ENCODE measurements at places on chromosomes 1 and 21.
A peak's percentile ranks its signal among the peaks of the same experiment; 100 is the strongest.

DNA sequence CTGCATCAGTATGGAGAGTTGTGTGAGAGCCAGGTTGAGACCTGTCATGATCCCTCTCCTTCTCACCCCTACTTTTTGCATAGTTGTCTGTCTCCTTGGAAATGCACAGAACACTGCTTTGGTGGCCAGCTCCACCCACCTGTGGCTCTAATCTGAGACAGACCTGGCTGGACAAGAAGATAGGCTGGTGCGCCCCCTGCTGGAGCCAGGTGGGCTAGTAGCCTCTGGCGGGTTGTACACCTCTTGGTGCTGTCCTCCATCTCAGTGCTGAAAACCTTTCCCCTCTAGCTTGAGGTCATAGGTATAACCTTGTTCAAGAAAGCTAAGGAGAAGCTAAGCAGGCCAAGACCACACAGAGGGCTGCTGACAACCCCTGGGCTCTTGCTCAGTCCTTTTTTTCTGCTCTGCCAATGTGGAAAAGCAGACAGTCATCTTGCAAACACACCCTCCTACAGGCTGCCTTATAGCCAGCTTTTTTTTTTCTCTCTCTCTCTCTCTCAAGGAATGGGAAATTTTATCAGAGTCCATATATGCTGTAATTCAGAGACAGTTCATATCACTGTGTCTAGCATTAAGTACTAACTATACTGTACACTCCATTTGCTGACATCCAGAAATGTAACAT, 58.8 kb upstream of the SPATA6 start:
- peak; percentile 10 for DNase-seq

GRCh38 chr1:11279152-11279551, 6.2 kb downstream of the UBIAD1 start:
- DNase-seq, result no peak

GRCh38 chr1:193176113-193176512, 10.3 kb downstream of the B3GALT2 start:
- DNase-seq, result no peak

DNA sequence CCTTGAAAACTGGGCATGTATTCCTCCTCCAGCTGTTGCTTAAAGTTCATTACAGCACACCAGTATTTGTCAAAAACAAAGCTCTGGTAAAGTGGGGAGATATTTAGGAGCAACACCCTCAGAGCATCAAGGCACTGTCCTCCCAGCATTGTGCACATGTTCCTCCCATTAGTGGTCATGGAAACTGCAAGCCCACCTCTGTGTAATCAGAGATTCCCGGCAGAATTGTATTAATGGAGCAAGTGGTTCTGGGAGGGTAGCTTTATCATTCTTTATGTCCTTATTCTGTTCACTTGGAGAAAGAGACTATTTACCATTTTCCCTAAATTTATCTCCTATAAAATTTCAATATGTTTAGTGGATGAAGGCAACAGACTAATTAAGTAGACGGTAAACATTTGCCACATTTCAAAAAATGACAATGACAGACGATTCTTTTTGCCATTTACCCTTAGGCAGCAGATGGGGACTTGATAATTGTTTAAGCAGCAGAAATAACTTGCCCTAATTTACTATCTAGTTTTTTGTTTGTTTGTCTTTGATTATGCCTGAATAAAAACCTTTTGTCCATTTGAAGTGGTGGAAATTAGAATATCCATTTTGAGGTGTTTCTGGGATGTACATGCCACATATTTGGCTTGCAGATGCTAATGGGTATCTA, 289.6 kb upstream of the ST6GALNAC5 start:
- DNase-seq, result no peak

DNA sequence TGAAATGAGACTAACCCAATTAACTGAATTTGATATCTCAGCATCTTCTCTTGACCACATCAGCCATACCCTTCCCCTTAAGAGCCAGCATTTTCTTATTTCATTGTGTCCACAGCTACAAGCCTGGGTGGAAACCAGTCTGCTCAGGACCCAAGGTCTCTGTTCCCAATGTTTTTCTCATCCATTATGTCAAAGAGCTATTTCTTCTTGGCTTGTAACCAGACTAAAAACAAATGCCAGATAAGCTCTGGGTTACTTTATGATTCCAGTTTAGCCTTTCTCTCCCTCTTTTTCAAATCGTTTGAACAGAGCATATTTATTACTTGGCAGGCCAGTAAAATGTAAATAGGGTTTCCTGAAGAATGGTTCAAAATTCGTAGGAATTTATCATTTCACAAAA, 109.3 kb upstream of the SPATA6 start:
- DNase-seq, result no peak

DNA sequence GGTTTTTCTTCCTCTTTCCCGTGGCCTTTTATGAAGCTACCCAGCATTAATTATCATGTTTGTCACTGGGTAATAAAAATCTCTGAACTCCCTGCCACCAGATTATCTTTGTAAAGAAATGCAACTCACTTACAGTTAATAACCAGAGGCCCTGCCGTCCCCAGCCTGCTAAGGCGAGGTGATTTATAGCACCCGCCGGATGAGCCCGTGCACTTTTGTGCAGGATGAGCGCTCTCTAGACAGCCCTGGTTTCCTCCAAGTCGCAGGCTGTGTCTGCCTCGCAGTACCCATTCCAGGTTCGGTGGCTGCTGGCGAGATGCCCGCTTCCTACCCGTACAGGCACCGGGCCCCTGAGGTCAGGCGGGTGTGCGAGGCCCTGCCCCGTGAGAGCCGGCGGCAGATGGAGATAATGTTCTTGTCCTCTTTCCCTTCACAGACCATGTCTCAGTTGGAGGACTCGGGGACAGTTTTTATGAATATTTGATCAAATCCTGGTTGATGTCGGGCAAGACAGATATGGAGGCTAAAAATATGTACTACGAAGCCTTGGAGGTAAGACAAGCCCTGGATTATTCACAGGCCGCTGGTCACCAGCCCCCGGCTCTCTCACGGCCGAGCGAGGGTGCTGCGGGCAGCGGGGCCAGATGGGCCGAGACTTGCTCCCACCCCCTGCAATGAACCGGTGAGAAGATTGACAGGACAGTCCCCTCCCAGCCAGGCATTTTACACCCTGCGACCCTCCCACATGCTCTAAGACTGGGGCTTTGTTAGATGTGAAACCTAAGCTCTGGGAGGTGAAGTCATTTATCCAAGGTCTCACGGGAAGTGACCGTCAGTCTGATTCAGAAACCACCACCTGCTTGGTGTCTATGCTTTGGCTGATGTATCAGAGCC, 28.5 kb upstream of the SELENON start:
- peak; percentile 37 for DNase-seq

- peak; percentile 25 for DNase-seq
These were observed 156.7 kb downstream of the BRINP3 start for GRCh38 chr1:190320952-190321351.

GRCh38 chr1:171310661-171311087, 3.3 kb upstream of the FMO4 start:
- no peak for DNase-seq

GRCh38 chr1:182330303-182330702, 61.3 kb downstream of the GLUL start:
- DNase-seq, result no peak

- no peak for DNase-seq
These were observed 217.8 kb downstream of the DAB1 start for GRCh38 chr1:57206038-57206437.

- DNase-seq, result no peak
These were observed 5.1 kb downstream of the PMF1 start for GRCh38 chr1:156217871-156218270.

- no peak for DNase-seq
These were observed 28.7 kb upstream of the EIF4G3 start for GRCh38 chr1:21205416-21205815.

- peak; percentile 27 for DNase-seq
These were observed 917.6 kb downstream of the NCAM2 start for GRCh38 chr21:21915816-21916215.

DNA sequence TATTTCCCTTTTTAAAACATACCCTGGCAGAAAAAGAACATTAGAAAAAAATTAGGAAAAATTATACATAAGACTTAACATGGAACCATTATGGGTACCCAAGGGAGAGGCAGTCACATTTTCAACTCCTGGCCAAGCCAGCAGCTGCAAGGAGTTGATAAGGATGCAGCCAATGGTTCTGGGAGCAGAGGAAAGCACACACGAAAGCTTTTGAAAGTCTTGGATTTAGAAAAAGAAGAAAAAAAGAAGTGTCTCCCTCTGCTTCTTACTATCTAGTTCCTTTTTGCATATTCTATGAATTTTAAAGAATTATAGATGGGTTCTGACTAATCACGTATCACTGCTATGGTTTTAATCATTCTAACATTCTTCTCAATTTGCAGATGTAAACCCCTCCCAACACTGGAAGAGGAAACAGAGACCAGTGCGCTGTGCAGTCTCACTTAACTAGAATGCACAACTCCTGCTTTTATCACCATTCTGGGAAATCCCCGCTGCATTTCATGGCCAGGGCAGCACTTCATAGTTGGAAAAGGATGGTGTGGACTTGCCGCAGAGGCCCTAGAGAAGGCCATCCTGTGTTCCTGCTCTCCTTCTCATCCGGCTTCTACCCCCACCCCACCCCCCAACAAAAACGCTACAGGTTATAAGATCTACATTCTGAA, 2.7 kb upstream of the CD58 start:
- no peak for DNase-seq

DNA sequence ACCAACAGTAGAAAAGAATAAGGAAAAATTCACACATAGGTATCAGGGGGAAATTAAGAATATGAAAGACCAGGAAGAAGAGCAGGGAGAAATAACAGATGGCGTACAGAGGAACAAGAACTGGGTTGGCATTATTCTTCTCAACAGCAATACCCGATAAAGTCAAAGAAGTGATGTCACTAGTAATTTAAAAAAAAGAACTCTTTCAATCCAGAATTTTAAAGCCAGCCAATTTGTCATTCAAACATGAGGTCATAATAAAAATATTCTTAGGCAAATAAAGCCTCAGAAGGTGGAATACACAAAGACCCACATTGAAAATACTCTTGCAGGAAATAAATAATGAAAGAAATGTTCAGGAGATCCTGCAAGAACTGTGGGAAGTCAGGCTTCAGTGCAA, 8.8 kb downstream of the NCMAP start:
- no peak for DNase-seq

GRCh38 chr1:1197551-1198422, 8.6 kb downstream of the TNFRSF18 start:
- DNase-seq, result no peak

DNA sequence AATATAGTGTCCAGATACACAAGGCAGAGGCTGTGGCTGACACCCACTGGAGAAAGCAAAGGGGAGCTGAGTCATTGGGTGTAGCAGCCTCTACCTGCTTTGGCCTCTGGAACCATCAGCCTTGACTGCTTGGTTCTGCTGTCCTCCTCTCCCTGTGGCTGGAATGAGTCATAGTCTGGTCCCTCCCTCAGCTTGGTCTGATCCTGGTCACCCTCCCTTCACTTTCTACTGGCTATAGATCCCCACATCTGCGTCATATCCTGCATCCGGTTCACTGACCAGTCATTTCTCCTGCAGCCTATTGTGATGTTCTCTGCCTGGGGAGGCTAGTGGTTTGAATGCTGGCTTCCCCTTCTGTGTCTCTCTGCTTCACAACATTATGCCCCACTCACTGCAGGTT, 372.8 kb upstream of the DAB1 start:
- DNase-seq, result no peak

GRCh38 chr1:58881471-58881994, 97.7 kb upstream of the JUN start:
- no peak for DNase-seq

DNA sequence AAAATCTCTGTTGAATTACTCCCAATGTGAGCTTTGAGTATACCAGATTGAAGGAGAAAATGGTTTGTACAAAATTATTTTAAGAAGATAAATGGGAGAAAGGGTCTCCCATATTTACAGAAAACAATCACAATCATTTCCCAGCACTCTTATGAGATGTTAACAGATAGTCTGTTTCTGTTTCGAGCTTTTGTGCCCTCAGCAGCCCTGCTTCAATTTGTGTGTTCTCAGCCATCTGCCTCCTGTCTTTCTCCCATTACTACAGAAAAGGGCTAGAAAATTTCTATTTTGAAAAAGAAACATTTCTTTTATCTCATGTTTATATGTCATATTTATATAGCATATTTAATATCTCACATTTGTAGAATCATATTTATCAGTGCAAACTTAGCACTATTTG, 498.4 kb downstream of the TTLL7 start:
- no peak for DNase-seq

DNA sequence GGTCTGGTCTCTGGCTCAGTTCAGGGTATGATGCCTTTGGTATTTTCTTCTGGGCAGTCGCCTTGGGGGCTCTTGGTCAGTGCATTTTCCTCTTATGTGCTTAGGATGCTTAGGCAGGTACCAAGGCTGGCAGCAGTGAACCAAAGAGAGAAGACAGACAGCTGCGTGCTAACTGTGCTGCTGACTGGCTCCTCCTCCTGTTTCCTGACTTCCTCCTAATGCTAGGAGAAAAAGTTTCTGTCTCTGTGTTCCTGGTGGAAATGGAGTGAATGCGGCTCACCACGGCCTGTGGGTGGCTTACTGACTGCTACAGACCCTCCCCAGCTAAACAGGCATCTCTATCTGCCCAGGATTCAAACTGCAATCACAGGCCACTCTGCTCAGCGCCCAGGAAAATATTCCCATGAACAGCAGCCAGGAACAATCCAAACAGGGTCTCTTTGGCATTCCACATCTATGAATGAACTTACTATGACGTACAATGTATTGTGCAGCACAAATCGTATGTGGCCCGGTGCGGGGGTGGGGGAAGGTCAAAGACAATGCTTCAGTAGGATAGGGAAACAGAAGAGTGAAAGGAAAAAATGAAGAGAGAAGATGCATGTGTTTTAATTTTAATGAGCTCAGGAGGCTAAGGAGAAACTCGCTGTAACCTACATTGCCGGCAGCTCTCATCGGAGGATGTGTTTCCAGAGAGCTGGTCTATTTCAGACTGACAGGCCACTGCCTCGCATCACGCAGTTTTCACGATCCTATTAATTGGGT, 2.8 kb downstream of the ABCG1 start:
- no peak for DNase-seq

- no peak for DNase-seq
These were observed 7.8 kb downstream of the F11R start for GRCh38 chr1:161013131-161013487.

DNA sequence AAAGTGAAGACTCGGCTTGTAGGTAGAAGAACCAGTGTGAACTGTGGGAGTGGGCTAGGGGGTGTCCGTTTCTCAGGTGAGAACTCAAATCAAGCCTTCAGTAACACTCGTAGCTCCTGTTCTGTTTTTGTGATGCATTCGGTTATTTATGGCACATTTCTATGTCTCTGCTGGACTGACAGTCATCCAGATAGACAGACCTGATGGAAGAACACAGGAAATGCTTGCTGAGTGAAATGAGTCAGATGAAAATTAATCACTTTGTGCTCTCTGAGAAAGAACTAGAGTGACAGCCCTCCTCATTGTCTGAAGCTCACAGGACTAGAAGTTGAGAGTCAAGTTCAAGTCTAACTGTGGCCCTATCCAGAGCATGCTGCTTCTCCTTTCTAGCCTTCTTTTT, 360.1 kb upstream of the PLXNA2 start:
- no peak for DNase-seq

DNA sequence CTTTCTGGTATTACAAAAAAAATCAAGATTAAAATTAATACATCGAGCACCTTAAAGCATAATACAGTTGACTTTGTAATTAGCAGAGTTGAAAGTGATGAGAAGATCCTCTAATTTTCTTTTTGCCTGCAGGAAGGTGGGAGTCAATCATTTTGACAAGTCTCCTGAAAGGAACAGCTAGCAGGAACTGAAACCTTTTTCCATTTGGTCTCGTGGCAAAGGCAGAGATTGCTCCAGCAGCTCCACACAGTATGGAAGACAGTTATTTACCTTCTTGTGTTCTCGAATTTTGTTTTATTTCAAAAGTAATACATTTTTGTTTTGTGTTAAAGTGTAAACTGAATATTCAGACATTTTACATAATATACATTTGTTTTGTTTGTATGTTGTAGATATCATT, 7.7 kb downstream of the S100PBP start:
- DNase-seq, result no peak
